Activated CD4-positive, alpha-beta memory T cell treated with anti-CD3 and anti-CD28 coated beads, Interleukin-2, amount 10 ng/mL, durations not matched to agents 7 days and 5 days (primary cell): ENCODE measurements at places on chromosomes 7 and 10. TPM values are rescaled to one million over a fixed set of nuclear protein-coding genes. Genes with fewer than 3 reads are reported as not detected.

Gene NUTM2B
- total RNA-seq = 1.6 TPM

Gene FAM25C
- not detected for total RNA-seq

Gene PALD1
- 0.15 TPM for total RNA-seq

Gene GPR146
- 10.1 TPM for total RNA-seq

Gene ANKRD22
- 0.18 TPM for total RNA-seq

Gene CNPY1
- not detected for total RNA-seq

Gene DRGX
- not detected for total RNA-seq

DNA sequence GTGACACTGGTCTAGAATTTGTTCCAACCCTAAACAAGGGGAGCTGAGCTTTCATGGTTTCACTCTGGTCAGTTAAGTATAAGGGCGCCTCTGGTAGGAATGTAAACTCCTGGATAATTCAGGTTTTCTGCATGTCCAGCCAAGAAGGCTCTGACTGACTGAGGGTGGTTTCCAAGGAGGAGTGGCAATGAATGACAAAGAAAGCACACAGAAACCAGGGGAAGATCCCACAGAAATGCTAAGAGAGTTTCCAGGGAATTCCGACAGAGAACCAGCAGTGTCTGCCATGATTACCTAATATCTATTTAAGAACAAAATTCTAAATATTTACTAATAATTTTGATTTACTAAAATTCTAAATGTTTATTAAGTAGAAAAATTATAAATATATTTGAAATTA is 27.3 kb upstream of the NRG3 start:
- H3K36me3 ChIP-seq = no peaks in the 10 kb centered on the region
- no peak overlapping the region for H3K27ac ChIP-seq
- DNase-seq = no peak

- no peak overlapping the region for H3K4me3 ChIP-seq
- no peaks in the 10 kb centered on the region for H3K36me3 ChIP-seq
- no peaks in the 10 kb centered on the region for H3K4me1 ChIP-seq
- no peak for DNase-seq
Measured at GRCh38 chr10:100805543-100806355, 60.4 kb downstream of the PAX2 start.

DNA sequence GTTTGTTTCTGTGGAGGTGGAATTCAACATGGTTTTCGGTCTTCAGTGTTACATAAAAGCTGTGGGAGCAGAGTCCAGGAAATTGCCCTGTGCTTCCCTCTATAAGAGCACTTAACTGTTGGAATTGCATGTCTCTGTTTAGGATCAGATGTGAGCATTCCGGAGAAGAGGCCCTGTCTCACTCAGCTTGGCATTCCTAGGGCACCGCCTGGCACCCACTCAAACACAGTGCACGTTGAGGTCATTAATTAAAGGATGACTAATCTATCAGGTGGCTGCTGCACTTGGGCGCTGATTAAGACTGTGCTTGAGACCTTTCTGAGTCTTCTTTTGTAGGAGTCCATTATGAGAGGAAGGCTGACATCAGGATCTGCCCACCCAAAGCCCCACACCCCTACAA is 82.8 kb upstream of the VIPR2 start:
- H3K27ac ChIP-seq = no peak overlapping the region
- DNase-seq = no peak
- no peaks in the 10 kb centered on the region for H3K36me3 ChIP-seq
- no peak overlapping the region for H3K4me3 ChIP-seq

- H3K27me3 ChIP-seq = no peaks in the 10 kb centered on the region
- no peaks in the 10 kb centered on the region for H3K4me1 ChIP-seq
- no peak overlapping the region for H3K27ac ChIP-seq
Measured at GRCh38 chr7:25167262-25167843, 42.3 kb upstream of the CYCS start.

GRCh38 chr10:23197416-23197861 is 5.3 kb downstream of the PTF1A start:
- H3K36me3 ChIP-seq = no peaks in the 10 kb centered on the region
- no peak for DNase-seq
- H3K4me3 ChIP-seq = no peak overlapping the region
- peaks cover 6% of the 10 kb centered on the region for H3K4me1 ChIP-seq

DNA sequence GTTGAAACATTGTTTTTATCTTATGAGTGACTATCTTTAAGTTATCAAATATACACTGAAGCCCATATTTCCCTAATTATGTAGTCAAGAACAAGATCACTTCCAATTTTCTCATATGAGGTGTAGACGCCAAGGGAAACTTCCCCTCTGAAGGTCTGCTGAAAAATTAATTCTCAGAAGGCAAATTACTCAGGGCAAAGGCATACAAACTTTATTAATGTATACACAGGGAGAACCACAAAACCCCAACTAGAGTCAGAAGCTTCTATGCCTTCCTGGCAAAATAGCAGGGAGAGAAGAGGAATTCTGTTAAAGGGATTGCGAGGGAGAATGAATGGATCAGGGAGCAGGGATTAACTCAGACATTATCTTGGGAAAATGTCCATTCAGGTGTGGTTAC is 83.4 kb downstream of the DOCK4 start:
- no peaks in the 10 kb centered on the region for H3K27me3 ChIP-seq
- no peak for DNase-seq
- no peak overlapping the region for H3K27ac ChIP-seq
